ENCODE measurements at places on chromosomes 12 and 14. TPM values are rescaled to one million over a fixed set of nuclear protein-coding genes. Genes with fewer than 3 reads are reported as not detected.

GRCh38 chr14:88521818-88522217 lies 33.0 kb downstream of the PTPN21 start:
- H3K4me3 ChIP-seq, result no peak overlapping the region
- no peaks in the 10 kb centered on the region for H3K36me3 ChIP-seq
- H3K27ac ChIP-seq, result no peak overlapping the region
- H3K4me1 ChIP-seq, result peaks cover under 1% of the 10 kb centered on the region

GRCh38 chr12:110928700-110929099 lies 8.3 kb upstream of the MYL2 start:
- DNase-seq, result no peak
- no peaks in the 10 kb centered on the region for H3K27me3 ChIP-seq
- H3K4me3 ChIP-seq, result no peak overlapping the region
- no peaks in the 10 kb centered on the region for H3K4me1 ChIP-seq
- no peak overlapping the region for H3K27ac ChIP-seq

GRCh38 chr12:109571773-109572505 lies 1.4 kb downstream of the MMAB start:
- H3K27me3 ChIP-seq, result no peaks in the 10 kb centered on the region
- H3K36me3 ChIP-seq, result no peaks in the 10 kb centered on the region
- peaks cover 52% of the 10 kb centered on the region for H3K4me1 ChIP-seq

GRCh38 chr14:95817271-95817670 lies 59.4 kb upstream of the TUNAR start:
- no peaks in the 10 kb centered on the region for H3K36me3 ChIP-seq
- no peaks in the 10 kb centered on the region for H3K27me3 ChIP-seq
- H3K4me1 ChIP-seq, result no peaks in the 10 kb centered on the region

The PDZRN4 gene
- total RNA-seq, result not detected
